ENCODE measurements at places on chromosomes 13 and 19. TPM values are rescaled to one million over a fixed set of nuclear protein-coding genes. Genes with fewer than 3 reads are reported as not detected.

The CD79A gene
- 0.59 TPM for total RNA-seq

The LAIR1 gene
- total RNA-seq, result 4.5 TPM

The SRRM5 gene
- total RNA-seq, result 0.08 TPM

The CEACAM16 gene
- not detected for total RNA-seq

The CCDC8 gene
- total RNA-seq, result 5.9 TPM

The IL27RA gene
- total RNA-seq, result 2.8 TPM

The CNFN gene
- total RNA-seq, result not detected

The KLK10 gene
- not detected for total RNA-seq

The GDF15 gene
- 0.42 TPM for total RNA-seq

The KLK2 gene
- not detected for total RNA-seq

The C19orf81 gene
- not detected for total RNA-seq

The ZNF865 gene
- total RNA-seq, result 1.4 TPM

The SPINT2 gene
- total RNA-seq, result 7.0 TPM

The EMC10 gene
- 33.5 TPM for total RNA-seq

The REEP6 gene
- total RNA-seq, result 16.4 TPM

The FRY gene
- total RNA-seq, result 6.2 TPM

The ZNF99 gene
- total RNA-seq, result 0.09 TPM

The CCDC194 gene
- total RNA-seq, result not detected

The FBN3 gene
- under 0.01 TPM for total RNA-seq

The LYPD3 gene
- total RNA-seq, result 0.09 TPM

The ZNF229 gene
- total RNA-seq, result 4.6 TPM

The C19orf85 gene
- not detected for total RNA-seq

The DACH1 gene
- 0.84 TPM for total RNA-seq

The ERICH4 gene
- total RNA-seq, result not detected

The C2CD4C gene
- 0.09 TPM for total RNA-seq

The DNAJC3 gene
- 40.3 TPM for total RNA-seq

Measured in liver (tissue), 10 donors.